ENCODE measurements at places on chromosomes 2 and 18. TPM values are rescaled to one million over a fixed set of nuclear protein-coding genes. Genes with fewer than 3 reads are reported as not detected.

DNA sequence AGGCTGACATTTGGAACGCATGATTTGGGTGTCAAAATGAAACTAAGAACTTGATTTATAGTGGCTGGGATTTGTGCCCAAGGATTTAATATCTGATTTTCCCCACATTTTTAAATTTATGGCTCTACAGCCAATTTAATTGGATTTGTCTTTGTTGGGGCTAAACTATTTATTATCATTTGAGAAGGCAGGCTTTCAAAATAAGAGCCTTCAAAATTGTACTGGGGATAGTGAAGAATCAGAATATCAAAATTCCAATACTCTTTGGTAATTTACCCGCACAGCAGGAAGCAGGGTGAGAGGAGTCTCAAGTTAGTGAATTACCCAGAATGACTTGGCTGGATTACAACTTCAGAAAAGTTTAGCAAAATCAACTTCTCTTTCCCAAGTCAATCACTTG, 278.1 kb downstream of the LRATD1 start:
- no peaks in the 10 kb centered on the region for H3K4me1 ChIP-seq
- DNase-seq: no peak
- no peak overlapping the region for H3K4me3 ChIP-seq
- no peaks in the 10 kb centered on the region for H3K27me3 ChIP-seq
- no peaks in the 10 kb centered on the region for H3K36me3 ChIP-seq

DNA sequence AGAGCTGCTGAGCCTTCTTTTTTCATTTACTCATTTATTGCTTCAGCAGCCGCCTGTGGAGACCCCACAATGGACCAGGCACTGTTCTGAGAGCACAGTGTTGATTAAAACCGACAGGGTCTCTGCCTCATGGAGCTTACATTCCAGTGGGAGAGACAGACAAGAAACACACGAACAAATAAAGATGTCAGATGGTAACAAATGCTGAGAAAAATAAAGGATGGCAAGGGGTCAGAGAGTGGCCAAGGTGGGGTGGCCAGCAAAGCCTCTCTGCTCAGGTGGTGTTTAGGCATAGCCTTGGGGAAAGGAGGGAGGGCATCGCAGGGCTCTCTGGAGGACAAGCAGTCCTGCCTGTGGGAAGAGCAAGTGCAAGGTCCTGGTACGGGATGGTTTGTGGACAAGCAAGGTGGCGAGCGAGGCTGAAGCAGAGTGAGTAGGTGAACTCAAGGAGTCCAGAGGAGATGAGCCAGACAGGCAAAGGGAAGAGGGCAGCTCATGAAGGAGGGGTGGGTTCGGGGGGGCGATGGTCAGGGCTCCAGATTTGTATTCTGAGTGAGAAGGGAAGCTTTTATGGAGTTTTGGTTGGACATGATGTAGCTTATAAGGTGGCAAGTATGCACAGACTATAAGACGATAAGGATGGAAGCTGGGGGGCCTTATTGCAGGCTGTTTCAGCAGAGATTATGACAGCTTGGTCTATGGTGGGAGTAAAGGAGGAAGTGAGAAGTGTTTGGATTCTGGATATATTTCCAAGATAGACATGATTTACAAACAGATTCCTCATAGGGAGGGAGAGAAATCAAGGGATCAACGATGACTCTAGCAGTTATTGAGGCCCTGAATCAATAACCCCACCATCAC, 8.8 kb upstream of the ITGB6 start:
- H3K4me3 ChIP-seq: no peak overlapping the region
- H3K36me3 ChIP-seq: no peaks in the 10 kb centered on the region
- no peak overlapping the region for H3K27ac ChIP-seq
- no peak for DNase-seq
- peaks cover 18% of the 10 kb centered on the region for H3K4me1 ChIP-seq

The CKAP2L gene
- total RNA-seq: 78.1 TPM

- no peak overlapping the region for H3K27ac ChIP-seq
- H3K27me3 ChIP-seq: peaks cover 19% of the 10 kb centered on the region
- H3K4me3 ChIP-seq: no peak overlapping the region
- H3K4me1 ChIP-seq: peaks cover 22% of the 10 kb centered on the region
These were observed 2.3 kb upstream of the CTIF start for GRCh38 chr18:48536516-48536915.

The EFR3B gene
- not detected for total RNA-seq

The PIAS2 gene
- 32.8 TPM for total RNA-seq

The PLEKHH2 gene
- 0.40 TPM for total RNA-seq

DNA sequence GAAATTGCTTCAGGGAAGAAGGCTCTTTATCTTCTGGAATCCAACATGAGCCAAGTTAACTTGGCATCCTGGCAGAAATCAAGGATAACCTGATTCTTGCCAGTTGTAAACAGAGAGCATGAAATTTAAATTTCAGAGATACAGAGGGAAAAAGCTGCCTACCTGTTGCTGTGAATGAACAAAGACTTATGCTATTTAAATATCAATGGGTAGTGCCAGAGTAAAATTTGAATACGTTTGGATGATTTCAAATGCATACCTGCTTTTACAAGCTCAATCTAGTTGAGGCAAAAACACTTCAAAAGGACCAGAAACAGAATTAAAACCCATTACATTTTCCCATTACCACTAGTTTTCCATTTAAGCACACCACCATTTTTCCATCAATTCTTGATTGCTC, 60.9 kb downstream of the CHST9 start:
- H3K4me1 ChIP-seq: no peaks in the 10 kb centered on the region
- H3K36me3 ChIP-seq: no peaks in the 10 kb centered on the region
- no peak for DNase-seq
- no peaks in the 10 kb centered on the region for H3K27me3 ChIP-seq
- H3K27ac ChIP-seq: no peak overlapping the region

The PIKFYVE gene
- total RNA-seq: 32.7 TPM

The SPP2 gene
- total RNA-seq: not detected

DNA sequence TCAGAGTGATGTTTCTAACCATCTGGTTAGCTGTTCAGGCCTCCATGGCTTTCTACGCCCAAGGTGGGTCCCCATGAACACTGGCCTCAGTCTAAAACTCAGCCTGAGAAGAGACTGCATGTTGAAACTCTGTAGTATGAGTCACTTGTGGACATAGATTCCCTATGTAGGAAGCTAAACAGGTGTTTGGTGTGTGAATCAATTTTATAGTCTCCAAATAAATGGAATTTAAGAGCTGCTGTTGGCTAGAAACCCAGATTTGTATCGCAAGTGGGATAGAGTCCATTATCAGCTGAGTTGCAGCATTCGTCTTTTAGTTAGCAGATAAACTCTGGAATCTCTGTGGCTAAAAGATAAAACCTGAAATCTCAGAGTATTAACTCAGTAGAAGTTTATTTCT, 131.4 kb downstream of the KCNS3 start:
- no peaks in the 10 kb centered on the region for H3K4me1 ChIP-seq
- no peak for DNase-seq
- H3K36me3 ChIP-seq: no peaks in the 10 kb centered on the region
- H3K27me3 ChIP-seq: no peaks in the 10 kb centered on the region
- H3K4me3 ChIP-seq: no peak overlapping the region

GRCh38 chr2:6667326-6667725, 198.4 kb downstream of the CMPK2 start:
- no peaks in the 10 kb centered on the region for H3K36me3 ChIP-seq
- no peak for DNase-seq
- no peaks in the 10 kb centered on the region for H3K4me1 ChIP-seq
- no peak overlapping the region for H3K27ac ChIP-seq
- H3K4me3 ChIP-seq: no peak overlapping the region
- H3K27me3 ChIP-seq: no peaks in the 10 kb centered on the region

The TXNDC2 gene
- total RNA-seq: not detected

The SLC8A1 gene
- total RNA-seq: 0.50 TPM

The CCDC68 gene
- total RNA-seq: 0.29 TPM

GRCh38 chr2:238493880-238494572, 67.3 kb downstream of the ASB1 start:
- H3K4me1 ChIP-seq: peaks cover 26% of the 10 kb centered on the region
- H3K27ac ChIP-seq: peak overlapping the region; percentile 85
- peak; percentile 48 for DNase-seq
- H3K4me3 ChIP-seq: peak overlapping the region; percentile 36

GRCh38 chr2:179098080-179098689, 48.2 kb upstream of the CCDC141 start:
- H3K36me3 ChIP-seq: no peaks in the 10 kb centered on the region
- no peaks in the 10 kb centered on the region for H3K27me3 ChIP-seq

- no peak overlapping the region for H3K27ac ChIP-seq
- no peak overlapping the region for H3K4me3 ChIP-seq
- H3K36me3 ChIP-seq: no peaks in the 10 kb centered on the region
- DNase-seq: no peak
These were observed 53.8 kb upstream of the TMEM87B start for GRCh38 chr2:112001136-112001715.

DNA sequence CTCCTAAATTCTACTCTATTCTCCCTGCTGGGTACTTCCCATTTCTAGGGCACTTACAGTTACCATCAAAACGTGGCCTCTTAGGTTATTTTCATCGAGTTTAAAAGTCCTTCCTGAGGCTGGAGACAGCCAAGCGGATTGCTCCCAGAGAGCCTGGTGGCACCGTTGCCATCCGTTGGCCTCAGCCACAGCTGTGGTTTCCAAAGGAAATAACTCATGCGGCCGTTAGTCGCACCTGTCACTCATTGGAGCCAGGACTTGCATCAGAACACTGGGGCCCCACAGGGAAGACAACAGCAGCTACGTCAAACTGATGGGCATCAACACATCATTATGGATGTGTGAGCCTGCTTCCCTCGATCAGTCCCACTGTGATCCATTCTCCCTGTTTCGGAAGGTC, 453.4 kb downstream of the BCL11A start:
- DNase-seq: no peak
- H3K4me3 ChIP-seq: no peak overlapping the region
- H3K27ac ChIP-seq: no peak overlapping the region
- H3K27me3 ChIP-seq: peaks cover 3% of the 10 kb centered on the region

DNA sequence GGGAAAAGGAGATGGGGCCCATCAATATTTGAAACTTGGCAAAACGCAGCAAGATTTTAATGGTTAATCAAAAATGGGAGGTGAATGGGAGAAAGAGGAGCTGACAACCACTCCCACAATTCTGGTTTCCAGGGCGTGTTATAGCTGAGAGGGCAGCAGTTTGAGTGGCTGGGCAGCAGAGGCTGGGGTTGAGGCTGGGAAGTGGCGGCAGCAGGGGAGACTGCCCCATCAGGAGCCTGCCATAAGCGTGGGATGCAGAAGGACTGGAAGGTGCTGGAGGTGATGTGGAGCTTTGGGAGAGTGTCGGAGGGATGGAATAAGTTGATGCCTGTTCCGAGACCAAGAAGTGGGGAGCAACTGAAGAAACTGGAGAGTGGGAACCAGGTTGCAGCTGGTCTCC, 48.9 kb upstream of the SH3RF3 start:
- H3K36me3 ChIP-seq: no peaks in the 10 kb centered on the region
- H3K4me3 ChIP-seq: no peak overlapping the region
- H3K27ac ChIP-seq: no peak overlapping the region
- H3K4me1 ChIP-seq: no peaks in the 10 kb centered on the region
- peaks cover 11% of the 10 kb centered on the region for H3K27me3 ChIP-seq

- H3K36me3 ChIP-seq: no peaks in the 10 kb centered on the region
- H3K27me3 ChIP-seq: peaks cover 3% of the 10 kb centered on the region
- H3K4me1 ChIP-seq: no peaks in the 10 kb centered on the region
- H3K4me3 ChIP-seq: no peak overlapping the region
These were observed 20.4 kb downstream of the FMNL2 start for GRCh38 chr2:152355409-152355831.

The CREG2 gene
- total RNA-seq: 0.52 TPM

- H3K4me1 ChIP-seq: no peaks in the 10 kb centered on the region
- no peak overlapping the region for H3K4me3 ChIP-seq
- H3K27me3 ChIP-seq: no peaks in the 10 kb centered on the region
- no peak for DNase-seq
These were observed 168.5 kb upstream of the ZSWIM2 start for GRCh38 chr2:187017438-187017837.

DNA sequence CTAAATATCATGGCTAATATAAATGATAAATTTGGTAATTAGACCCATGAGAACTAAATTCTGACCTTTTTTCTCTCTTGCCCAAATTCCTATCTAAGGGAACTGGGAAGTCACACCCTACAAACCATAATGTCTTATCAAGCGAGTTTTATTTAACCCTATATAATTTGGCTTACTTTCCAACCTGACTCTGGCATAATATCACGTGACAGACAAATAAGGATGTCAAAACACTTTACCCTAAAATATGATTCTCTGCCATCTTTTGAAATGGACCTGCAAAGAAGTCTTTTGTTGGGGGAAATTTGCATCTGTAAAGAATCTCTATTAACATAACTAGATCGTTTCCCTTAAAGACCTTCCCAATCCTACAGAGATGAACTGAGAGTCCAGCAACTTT, 1823.5 kb upstream of the LRRTM1 start:
- H3K4me1 ChIP-seq: no peaks in the 10 kb centered on the region
- no peak overlapping the region for H3K4me3 ChIP-seq
- no peak overlapping the region for H3K27ac ChIP-seq
- no peaks in the 10 kb centered on the region for H3K36me3 ChIP-seq
- DNase-seq: no peak
- no peaks in the 10 kb centered on the region for H3K27me3 ChIP-seq

Data from activated CD4-positive, alpha-beta T cell treated with anti-CD3 and anti-CD28 coated beads, Interleukin-2, amount 10 ng/mL, durations not matched to agents 7 days and 5 days (primary cell).